ENCODE measurements at places on chromosomes 6 and 20. TPM values are rescaled to one million over a fixed set of nuclear protein-coding genes. Genes with fewer than 3 reads are reported as not detected.
A peak's percentile ranks its signal among the peaks of the same experiment; 100 is the strongest.

RBM24 gene
- 4.9 TPM for total RNA-seq

GRCh38 chr6:54920628-54921027 is 74.1 kb downstream of the FAM83B start:
- H3K36me3 ChIP-seq: no peaks in the 10 kb centered on the region
- no peak for DNase-seq
- no peak overlapping the region for H3K27ac ChIP-seq
- H3K4me3 ChIP-seq: no peak overlapping the region
- H3K4me1 ChIP-seq: no peaks in the 10 kb centered on the region

- H3K27ac ChIP-seq: peak overlapping the region; percentile 78
- H3K4me1 ChIP-seq: no peaks in the 10 kb centered on the region
- H3K27me3 ChIP-seq: peaks cover 32% of the 10 kb centered on the region
- no peaks in the 10 kb centered on the region for H3K36me3 ChIP-seq
- H3K4me3 ChIP-seq: peak overlapping the region; percentile 58
Observed at GRCh38 chr6:105994591-105995390, 91.3 kb upstream of the PRDM1 start.

DNA sequence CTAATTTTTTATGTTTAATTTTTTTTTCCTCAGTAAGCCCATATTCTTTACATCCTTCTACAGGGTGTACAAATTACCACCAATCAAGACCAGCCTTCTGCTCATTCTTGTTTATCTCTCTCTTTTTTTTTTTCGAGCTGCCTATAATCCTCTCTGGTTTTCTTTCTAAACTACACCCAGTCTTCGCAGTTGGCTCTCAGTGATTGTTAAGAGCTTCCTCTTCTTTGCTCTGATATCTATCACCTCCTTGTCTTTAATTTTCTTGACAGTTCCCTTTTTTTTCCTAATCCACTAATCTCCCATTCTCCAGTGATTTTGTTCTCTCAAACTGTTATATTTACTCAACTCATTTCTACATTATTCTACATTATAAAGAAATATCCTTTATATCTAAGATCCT is 38.5 kb upstream of the PTPRK start:
- H3K27ac ChIP-seq: no peak overlapping the region
- no peaks in the 10 kb centered on the region for H3K4me1 ChIP-seq
- H3K36me3 ChIP-seq: no peaks in the 10 kb centered on the region
- no peak for DNase-seq
- H3K4me3 ChIP-seq: no peak overlapping the region

DNA sequence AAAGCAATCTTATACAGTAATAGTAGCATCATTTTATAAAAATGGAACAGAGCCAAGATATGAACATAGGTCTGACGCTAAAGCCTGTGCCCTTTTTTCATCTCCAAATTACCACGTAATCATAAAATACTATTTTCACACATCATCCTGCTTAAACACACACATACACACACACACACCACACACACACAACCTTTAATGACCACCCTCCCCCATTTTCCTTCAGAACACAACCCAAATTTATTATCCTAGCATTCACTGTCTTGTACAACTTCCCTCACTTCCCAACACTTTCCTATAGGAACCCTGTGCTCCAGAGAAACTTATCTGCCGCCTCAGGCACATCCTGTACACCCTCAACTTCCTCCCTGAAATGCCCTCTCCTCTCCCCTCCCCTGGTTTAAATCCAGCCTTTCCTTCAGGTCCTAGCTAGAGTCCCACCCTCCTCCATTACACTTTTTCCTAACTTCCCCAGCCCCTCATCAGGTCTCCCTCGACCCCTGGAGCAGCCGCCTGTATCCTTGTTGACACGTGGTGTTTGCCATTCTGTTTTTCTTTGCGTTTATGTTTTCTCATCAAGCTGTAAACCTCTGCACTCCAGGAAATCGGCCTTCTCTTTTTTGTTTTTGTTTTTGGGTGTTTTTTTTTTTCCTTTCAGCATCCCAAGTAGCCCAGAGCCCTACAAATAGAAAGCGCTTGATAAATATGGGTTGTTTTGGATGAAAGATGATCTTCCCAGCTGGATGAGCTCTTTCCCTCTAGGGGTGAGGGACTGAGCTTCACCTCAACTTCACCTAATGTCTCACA is 968 bp upstream of the MMP24 start:
- H3K27me3 ChIP-seq: no peaks in the 10 kb centered on the region
- H3K27ac ChIP-seq: no peak overlapping the region
- DNase-seq: no peak
- no peaks in the 10 kb centered on the region for H3K4me1 ChIP-seq

- peak overlapping the region; percentile 40 for H3K4me3 ChIP-seq
- DNase-seq: peak; percentile 39
- H3K27me3 ChIP-seq: no peaks in the 10 kb centered on the region
Observed at GRCh38 chr6:136989571-136990241, 55.1 kb downstream of the IL20RA start.

RFX6 gene
- 1.6 TPM for total RNA-seq

- no peaks in the 10 kb centered on the region for H3K27me3 ChIP-seq
- DNase-seq: no peak
- no peaks in the 10 kb centered on the region for H3K4me1 ChIP-seq
- H3K27ac ChIP-seq: no peak overlapping the region
- no peaks in the 10 kb centered on the region for H3K36me3 ChIP-seq
- no peak overlapping the region for H3K4me3 ChIP-seq
Observed at GRCh38 chr6:164455835-164456234, 853.6 kb downstream of the C6orf118 start.

LRRN4 gene
- not detected for total RNA-seq

- no peak overlapping the region for H3K4me3 ChIP-seq
- H3K27me3 ChIP-seq: no peaks in the 10 kb centered on the region
- no peaks in the 10 kb centered on the region for H3K36me3 ChIP-seq
- H3K4me1 ChIP-seq: peaks cover 7% of the 10 kb centered on the region
- no peak overlapping the region for H3K27ac ChIP-seq
- no peak for DNase-seq
Observed at GRCh38 chr6:31948753-31949413, 3.0 kb downstream of the CFB start.

- H3K36me3 ChIP-seq: no peaks in the 10 kb centered on the region
- no peak overlapping the region for H3K27ac ChIP-seq
- peaks cover 35% of the 10 kb centered on the region for H3K27me3 ChIP-seq
- peaks cover 3% of the 10 kb centered on the region for H3K4me1 ChIP-seq
- DNase-seq: no peak
Observed at GRCh38 chr20:21109144-21109543, 3.0 kb upstream of the LINC00237 start.

C20orf202 gene
- 0.19 TPM for total RNA-seq

TRIM40 gene
- total RNA-seq: 10.7 TPM

GRCh38 chr20:768426-768978 is at the start of gene SLC52A3:
TSS of gene SLC52A3 (minus strand) at chr20:768500. CDS start at chr20:765774, 2,726 bp downstream.
- peak; percentile 91 for DNase-seq
- H3K4me3 ChIP-seq: peak within 1 kb of the TSS; percentile 31
- H3K4me1 ChIP-seq: no peaks in the 10 kb centered on the region

IL17F gene
- not detected for total RNA-seq

GRCh38 chr6:119322034-119322433 is 27.5 kb downstream of the MAN1A1 start:
- H3K27me3 ChIP-seq: no peaks in the 10 kb centered on the region
- H3K27ac ChIP-seq: no peak overlapping the region
- no peaks in the 10 kb centered on the region for H3K4me1 ChIP-seq
- H3K36me3 ChIP-seq: no peaks in the 10 kb centered on the region

DNA sequence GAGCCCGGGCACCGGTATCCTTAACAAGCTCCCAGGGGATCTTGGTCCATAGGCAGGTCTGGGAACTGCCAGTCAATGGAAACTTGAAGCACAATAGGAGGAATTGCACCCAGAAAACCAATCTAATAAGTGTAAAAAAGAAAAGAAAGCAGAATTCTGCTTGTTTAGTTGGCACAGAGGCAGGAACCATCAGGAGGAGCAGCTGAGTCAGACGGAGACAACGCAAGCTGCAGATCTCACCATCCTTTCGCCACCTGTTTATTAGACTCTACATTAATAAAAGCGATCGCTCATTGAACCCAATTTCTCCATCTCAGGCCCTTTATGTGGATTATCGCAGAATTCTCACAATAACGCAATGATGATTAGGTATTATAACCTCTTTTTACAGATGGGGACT is 9.8 kb downstream of the ZFP64 start:
- no peaks in the 10 kb centered on the region for H3K36me3 ChIP-seq
- H3K4me1 ChIP-seq: no peaks in the 10 kb centered on the region
- H3K27me3 ChIP-seq: no peaks in the 10 kb centered on the region
- DNase-seq: no peak
- H3K27ac ChIP-seq: no peak overlapping the region
- H3K4me3 ChIP-seq: no peak overlapping the region

DNA sequence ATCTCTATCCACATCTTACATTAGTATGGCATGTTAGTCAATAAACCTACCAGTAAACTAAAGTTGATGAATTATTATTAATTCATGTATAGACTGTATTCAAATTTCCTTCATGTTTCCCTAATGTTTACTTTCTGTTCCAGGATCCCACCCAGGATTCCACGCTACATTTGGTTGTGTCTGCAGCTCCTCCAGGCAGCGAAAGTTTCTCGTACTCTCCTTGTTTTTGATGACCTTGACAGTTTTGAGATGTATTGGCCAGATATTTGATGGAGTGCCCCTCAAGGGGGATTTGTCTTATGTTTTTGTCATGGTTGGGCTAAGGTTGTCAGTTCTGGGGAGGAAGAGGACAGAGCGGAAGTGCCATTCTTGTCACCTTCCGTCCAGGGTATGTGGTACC is 445.2 kb upstream of the CDH4 start:
- no peaks in the 10 kb centered on the region for H3K4me1 ChIP-seq
- no peaks in the 10 kb centered on the region for H3K36me3 ChIP-seq
- DNase-seq: no peak
- H3K27ac ChIP-seq: no peak overlapping the region
- H3K27me3 ChIP-seq: no peaks in the 10 kb centered on the region

FRK gene
- total RNA-seq: 27.1 TPM

- no peaks in the 10 kb centered on the region for H3K27me3 ChIP-seq
- no peak overlapping the region for H3K4me3 ChIP-seq
- no peaks in the 10 kb centered on the region for H3K36me3 ChIP-seq
- no peak overlapping the region for H3K27ac ChIP-seq
Observed at GRCh38 chr6:144646093-144647056, 361.2 kb downstream of the UTRN start.

DNA sequence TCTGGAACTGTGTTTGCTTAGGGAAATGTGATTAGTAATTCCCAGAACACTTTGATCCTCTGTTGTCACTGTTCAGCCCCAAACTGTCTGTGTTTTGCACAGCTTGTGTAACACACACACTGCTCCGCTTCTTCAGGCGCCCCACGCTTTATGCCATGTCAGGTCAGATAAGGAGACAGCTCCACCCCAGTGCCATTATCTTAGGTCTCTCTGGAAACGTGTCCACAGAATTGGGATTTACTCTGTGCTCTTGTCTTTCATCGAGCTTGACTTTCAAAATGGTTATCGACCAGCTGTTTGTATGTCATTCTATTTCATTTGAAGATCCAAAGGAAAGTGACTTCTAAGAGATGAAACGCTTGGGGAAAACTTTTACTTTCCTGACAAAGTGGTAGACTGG is 106.4 kb upstream of the SSTR4 start:
- H3K27me3 ChIP-seq: no peaks in the 10 kb centered on the region
- H3K4me3 ChIP-seq: no peak overlapping the region
- no peaks in the 10 kb centered on the region for H3K36me3 ChIP-seq
- no peak for DNase-seq
- H3K27ac ChIP-seq: no peak overlapping the region

DNA sequence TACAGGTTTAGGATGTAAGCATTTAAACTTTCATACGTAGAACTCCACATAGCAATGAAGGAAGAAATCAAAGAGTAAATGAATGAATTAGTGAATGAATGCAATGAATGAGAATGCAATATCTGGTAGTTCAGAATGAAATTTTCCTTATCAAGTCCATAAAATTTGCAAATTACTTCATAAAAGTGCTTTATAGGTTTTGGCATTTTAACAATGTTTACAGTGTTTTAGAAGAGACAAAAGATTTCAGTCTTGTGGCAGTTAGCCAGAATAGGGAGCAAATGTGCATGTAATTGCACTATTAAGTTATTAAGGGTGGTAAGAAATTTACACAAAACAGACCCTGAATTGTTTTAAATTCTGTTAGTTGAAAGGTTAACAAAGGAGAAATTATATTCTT is 739.4 kb upstream of the FLRT3 start:
- no peak overlapping the region for H3K4me3 ChIP-seq
- H3K36me3 ChIP-seq: no peaks in the 10 kb centered on the region
- no peaks in the 10 kb centered on the region for H3K27me3 ChIP-seq
- no peak for DNase-seq
- H3K4me1 ChIP-seq: no peaks in the 10 kb centered on the region

GRCh38 chr6:33344701-33345697 is 27.5 kb upstream of the ZBTB22 start:
- H3K27ac ChIP-seq: peak overlapping the region; percentile 61
- no peak overlapping the region for H3K4me3 ChIP-seq
- DNase-seq: peak; percentile 70
- no peaks in the 10 kb centered on the region for H3K4me1 ChIP-seq

DNA sequence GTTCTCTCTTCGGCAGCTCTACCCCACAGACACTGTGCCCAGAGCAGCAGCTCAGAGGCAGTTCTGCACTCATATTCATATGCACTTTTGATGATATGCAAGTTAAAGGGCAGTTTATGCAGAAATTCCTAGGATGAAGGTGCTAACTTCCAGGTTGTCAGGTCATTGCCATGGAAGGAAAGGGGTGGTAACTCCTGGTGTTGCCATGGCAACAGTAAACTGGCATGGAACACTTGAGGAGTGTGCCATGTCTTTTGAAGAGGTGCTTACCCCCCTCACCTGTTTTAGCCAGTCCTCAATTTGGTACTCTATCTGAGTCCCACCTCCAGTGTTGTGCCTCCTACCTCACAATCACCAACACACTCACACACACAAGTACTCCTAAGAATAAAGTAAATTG is 539.4 kb upstream of the BTBD3 start:
- no peaks in the 10 kb centered on the region for H3K27me3 ChIP-seq
- no peaks in the 10 kb centered on the region for H3K4me1 ChIP-seq
- H3K4me3 ChIP-seq: no peak overlapping the region

DNA sequence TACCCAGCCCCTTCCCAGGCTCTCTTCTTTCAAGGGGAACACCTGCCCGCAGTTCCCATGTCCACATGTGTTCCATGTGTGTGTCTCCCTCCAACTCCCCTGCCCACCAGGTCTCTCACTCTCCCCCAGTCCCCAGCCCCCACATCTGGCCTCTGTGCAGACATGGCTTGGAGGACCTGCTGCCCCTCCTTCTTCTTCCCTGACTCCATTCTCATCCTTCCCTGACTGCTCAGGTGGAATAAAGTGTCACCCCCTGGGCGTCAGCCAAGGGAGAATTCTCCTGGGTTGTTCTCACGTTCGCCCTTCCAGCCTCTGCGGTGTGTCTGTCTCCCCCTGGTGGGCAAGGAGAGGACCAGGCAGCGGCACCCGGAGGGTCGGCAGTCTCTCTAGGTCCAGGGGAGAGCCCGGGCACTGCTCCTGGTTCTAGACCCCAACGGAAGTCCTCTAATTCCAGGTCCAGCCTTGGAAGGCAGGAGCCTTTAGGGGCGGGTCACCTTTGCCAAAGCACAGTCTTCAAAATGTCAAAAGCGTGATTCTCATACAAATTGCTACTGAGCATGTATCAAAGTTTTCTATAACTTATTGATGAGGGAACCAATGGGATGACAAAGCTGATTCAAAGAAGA is 50.5 kb downstream of the EBF4 start:
- H3K27me3 ChIP-seq: no peaks in the 10 kb centered on the region
- no peak overlapping the region for H3K27ac ChIP-seq
- peak; percentile 57 for DNase-seq
- no peak overlapping the region for H3K4me3 ChIP-seq

GRCh38 chr20:16953858-16954257 is 205.7 kb downstream of the OTOR start:
- no peak overlapping the region for H3K27ac ChIP-seq

OTOR gene
- total RNA-seq: not detected

SLC29A1 gene
- total RNA-seq: 19.1 TPM
